GM18507 (cell line): ENCODE measurements at places on chromosomes 11 and 22.

DNA sequence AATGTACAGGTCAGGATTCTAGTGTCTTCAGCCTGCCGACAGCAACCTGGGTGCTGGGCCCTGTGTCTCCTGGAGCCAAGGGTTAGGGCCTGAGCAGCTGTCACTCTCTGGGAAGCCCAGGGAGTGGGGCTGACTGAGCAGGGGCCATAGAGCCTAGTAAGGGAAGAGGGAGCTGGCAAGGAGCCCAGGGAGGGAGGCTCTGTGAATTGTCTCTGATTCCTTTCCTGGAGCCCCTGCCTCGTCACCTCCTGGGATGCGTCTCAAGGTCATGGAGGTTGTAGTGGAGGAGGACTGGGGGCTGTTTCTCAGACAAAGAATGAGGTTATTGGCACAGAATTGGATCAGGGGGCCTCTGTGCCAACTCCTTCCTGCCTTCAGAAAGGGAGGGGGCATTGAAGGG lies 11.8 kb downstream of the SOX10 start:
- DNase-seq: no peak

DNA sequence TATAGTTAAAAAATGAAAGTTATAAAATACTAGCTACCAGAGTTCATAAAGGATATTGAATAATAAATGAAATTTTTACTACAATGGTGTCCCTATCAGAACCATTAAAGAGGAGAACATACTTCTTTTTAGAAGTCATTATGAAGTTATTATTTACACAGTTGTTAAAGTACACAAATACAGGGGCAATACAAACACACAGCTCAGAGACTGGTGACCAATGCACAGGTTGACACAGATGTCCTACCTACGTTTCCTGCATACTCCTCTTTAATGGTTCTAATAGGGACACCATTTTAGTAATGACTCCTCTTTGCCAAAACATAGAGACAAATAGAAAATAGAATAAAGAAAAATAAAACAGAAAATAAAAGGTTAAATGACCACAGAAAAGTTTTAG lies 10.1 kb downstream of the NLRP10 start:
- no peak for DNase-seq

DNA sequence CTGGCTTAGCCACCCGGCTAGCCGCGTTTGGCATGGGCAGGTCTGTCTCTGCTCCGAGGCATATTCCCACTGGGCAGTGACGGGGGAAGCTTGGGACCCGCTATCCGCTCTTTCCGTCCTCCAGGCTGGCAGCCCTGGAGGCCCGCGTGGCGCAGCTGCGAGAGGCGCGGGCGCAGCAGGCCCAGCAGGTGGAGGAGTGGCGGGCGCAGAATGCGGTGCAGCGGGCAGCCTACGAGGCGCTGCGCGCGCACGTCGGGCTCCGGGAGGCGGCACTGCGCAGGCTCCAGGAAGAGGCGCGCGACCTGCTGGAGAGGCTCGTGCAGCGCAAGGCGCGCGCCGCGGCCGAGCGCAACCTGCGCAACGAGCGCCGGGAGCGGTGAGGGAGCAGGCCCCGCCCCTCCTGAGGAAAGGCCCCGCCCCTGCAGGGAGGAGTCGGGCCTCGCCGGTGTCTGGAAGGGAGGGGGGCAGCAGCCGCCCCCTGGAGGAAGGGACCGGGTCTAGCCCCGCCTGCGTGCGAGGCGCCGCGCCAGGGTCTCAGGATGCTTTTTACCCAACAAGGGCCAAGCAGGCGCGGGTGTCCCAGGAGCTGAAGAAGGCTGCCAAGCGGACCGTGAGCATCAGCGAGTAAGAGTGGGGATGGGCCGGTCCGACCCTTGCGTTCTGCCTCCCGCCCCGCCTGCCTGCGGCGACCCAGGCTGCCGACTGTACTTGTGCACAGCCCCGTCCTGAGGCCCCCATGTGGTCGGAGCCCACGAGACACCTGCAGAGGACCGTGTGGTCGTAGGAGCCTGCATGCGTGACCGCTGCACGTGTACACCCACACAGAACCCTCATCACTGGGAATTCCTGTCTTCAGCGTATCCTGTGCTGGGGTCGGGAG lies 7.9 kb downstream of the ATG16L2 start:
- DNase-seq: no peak

- DNase-seq: no peak
These were observed 17.5 kb upstream of the SYT7 start for GRCh38 chr11:61598374-61598773.

- peak; percentile 47 for DNase-seq
These were observed 23.8 kb downstream of the MYBPC3 start for GRCh38 chr11:47328449-47329390.

DNA sequence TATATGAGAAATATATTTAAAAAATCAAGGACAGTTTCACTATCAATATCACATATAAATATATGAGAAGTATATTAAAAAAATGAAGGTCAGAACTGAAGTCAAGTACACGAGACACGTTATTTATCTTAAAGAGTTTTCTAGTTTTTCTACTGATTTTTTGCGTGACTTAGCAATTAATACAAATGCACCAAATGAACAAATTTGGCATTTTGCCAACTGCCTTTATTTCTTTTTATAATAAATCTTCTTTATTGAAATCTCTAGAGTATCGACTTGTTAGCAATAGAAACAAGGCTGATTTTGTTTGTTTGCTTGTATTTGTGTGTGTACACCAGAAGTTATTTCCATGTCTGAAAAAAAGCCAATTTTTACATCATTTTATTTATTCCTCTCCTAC lies 1684.7 kb upstream of the RAG2 start:
- no peak for DNase-seq

- DNase-seq: no peak
These were observed 174.2 kb downstream of the NTM start for GRCh38 chr11:131544591-131544990.

- DNase-seq: no peak
These were observed 407.3 kb downstream of the NXPE2 start for GRCh38 chr11:115085461-115086210.

- no peak for DNase-seq
These were observed 55.3 kb upstream of the ALKBH3 start for GRCh38 chr11:43825217-43825816.

GRCh38 chr11:106621484-106621883 lies 396.8 kb downstream of the GUCY1A2 start:
- DNase-seq: no peak

- DNase-seq: no peak
These were observed 422.3 kb downstream of the SOX6 start for GRCh38 chr11:15933886-15934625.

DNA sequence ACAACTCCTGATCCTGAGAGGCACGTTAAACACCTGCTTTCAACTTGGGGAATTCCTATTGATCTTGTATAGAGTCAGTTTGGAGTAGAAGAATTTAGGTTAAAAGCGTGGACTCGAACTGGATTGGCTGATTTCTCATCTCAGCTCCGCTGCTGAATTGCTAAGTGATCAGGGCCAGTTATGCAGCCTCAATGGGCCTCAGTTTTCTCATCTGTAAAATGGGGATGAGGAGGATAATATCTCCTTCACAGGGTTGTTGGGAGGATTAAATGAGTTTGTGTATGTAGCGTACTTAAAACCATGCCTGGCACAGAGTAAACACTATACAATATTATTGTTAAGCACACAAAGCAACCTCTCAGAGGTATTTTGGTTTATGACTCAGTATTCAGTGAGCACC lies 53.2 kb upstream of the HEPHL1 start:
- DNase-seq: no peak

GRCh38 chr11:81579339-81579738 lies 1154.3 kb downstream of the FAM181B start:
- no peak for DNase-seq

DNA sequence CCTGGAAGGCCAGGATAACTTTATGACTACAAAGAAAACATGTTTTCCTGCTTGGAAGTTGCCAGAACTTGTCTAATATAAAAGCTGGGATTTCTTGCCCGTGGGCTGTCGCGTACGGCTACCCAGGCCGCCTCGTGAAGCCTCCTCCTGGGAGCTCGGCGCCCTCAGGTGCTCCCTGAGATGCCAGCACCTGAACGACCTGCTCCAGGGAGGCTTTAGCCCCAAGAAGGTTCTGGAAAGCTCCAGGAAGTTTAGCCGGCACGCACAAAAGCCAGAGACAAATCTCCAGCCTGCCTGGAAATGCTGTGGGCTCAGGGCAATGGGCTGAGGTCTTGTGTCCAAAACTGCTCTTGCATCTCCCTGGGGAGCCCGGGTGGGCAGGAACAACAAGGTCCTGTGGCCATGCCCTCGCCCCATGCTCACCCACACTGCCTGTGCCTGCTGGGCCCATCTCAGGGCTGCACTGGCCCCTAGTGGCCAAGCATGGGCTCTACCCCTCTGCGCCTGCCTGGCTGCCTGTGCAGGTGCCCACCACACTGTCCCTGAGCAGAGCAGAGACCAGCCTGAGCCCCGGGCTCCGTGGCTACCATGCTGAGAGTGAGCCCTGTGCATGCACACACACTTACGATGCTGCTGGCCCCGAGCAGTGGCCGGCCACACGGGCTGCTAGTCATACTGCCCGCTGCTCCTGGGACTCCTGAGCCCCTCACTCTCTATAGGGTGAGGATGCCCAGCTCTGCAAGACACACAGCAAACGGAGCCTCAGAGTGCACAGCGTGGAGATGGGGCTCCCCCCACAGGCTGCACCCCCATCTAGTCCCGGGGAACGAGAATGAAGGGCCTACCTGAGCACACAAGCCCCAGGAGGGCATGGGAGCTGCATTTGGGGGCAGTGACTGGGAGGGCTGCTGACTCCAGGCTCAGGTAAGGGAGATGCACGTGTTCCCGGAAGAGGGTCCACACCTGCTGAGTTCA lies 4.9 kb upstream of the CELSR1 start:
- peak; percentile 87 for DNase-seq

DNA sequence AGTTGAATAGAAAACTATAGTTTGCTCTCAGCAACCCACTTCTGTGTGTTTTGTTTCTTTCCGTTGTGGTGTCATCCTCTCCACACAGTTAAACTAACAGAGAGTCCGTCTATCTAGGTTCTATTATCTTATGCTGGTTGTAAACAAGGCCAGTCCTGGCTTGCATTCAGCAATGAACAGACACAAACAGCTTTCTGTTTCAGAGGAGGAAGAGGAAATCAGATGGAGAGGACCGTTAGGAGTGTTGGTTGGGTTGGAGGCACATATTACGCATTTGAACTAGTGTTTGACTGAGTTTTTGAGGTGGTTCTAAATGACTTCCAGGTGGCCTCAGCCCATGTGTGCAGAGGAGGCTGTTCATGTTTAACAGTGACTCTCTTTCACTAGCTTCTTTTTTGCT lies 129.5 kb upstream of the SORL1-AS1 start:
- DNase-seq: no peak

- DNase-seq: no peak
These were observed 107.0 kb downstream of the FAM76B start for GRCh38 chr11:95682552-95682951.

GRCh38 chr11:428295-428694 lies 13.5 kb upstream of the SIGIRR start:
- no peak for DNase-seq

GRCh38 chr11:13358596-13359270 lies 81.1 kb downstream of the BMAL1 start:
- no peak for DNase-seq

DNA sequence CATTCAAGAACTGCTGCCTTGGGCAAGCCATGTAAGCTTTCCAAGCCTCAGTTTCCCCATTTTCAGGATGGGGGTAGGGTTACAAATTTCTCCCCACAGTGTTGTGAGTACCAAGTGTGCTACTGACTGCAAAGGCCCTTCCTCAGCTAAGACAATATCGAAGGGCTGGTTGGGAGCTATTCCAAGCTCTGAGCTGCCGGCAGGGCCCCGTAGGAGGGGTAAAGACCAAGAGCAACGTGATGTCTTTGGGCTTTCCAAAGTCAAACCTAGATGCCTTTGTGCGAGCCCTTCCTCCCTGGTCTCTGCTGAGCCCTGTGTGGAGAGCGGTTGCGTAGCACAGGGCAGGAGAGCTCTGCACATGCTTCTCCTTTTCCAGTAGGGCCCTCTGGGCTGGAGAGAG lies 29.3 kb downstream of the PKNOX2 start:
- no peak for DNase-seq

- no peak for DNase-seq
These were observed 21.6 kb downstream of the OR8G5 start for GRCh38 chr11:124277804-124278203.

- no peak for DNase-seq
These were observed 143.7 kb upstream of the SORL1-AS1 start for GRCh38 chr11:121596195-121597155.

DNA sequence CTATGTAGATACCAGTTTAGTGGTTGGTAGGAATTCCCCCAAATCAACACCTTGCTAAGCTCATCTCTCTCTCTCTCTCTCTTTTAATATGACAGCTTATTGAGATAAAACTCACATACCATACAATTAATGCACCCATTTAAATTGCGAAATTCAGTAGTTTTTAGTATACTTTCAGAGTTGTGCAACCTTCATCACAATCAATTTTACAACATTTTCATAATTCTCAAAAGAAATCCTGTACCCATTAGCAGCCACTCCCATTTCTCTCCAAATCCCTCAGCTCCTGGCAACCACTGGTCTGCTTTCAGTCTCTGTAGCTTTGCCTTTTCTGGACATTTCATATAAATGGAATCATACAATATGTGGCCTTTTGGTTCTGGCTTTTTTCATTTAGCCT lies 13.3 kb downstream of the NNMT start:
- no peak for DNase-seq

DNA sequence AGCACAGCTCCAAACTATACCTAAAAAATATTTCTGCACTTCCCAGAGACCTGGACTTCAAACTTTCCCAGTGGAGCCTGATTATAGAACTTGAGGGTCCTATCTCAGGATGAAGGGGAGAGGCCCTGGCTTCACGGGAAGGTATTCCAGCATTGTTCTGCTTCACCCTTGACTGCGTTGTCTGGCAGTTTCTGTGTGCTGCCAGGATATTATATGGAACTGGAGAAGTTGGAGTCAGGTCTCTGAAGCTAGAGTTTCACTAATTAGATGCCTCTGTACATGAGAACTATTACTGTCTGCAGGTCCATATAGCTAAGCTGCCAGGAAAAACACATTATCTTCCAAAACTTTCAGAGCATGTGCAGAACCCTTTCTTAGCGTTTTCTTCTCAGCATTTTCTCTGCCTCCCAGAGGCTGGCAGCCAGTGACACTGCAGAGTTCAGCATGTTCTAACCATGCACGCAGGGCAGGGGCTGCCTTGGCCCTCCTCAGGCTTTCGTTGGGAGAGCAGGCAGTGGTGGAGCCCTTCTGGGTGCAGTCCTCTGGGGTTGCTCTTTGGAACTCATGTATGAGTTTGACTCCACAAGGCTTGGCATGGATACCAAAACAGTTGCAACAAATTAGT lies 99.3 kb downstream of the CWC15 start:
- DNase-seq: no peak
